ENCODE measurements at places on chromosomes 16 and 17. TPM values are rescaled to one million over a fixed set of nuclear protein-coding genes. Genes with fewer than 3 reads are reported as not detected.

The ADAP2 gene
- polyA plus RNA-seq: 4.2 TPM

The SLC22A31 gene
- 0.57 TPM for polyA plus RNA-seq

The KRTAP9-2 gene
- not detected for polyA plus RNA-seq

The FAAP100 gene
- 25.3 TPM for polyA plus RNA-seq

The ITPRIPL2 gene
- polyA plus RNA-seq: 17.0 TPM

The GP2 gene
- 1.6 TPM for polyA plus RNA-seq

The ABCA6 gene
- polyA plus RNA-seq: 3.5 TPM

The ZNF500 gene
- 14.9 TPM for polyA plus RNA-seq

The SMYD4 gene
- 12.6 TPM for polyA plus RNA-seq

The ASB16 gene
- 2.3 TPM for polyA plus RNA-seq

The WDR45B gene
- 107 TPM for polyA plus RNA-seq

DNA sequence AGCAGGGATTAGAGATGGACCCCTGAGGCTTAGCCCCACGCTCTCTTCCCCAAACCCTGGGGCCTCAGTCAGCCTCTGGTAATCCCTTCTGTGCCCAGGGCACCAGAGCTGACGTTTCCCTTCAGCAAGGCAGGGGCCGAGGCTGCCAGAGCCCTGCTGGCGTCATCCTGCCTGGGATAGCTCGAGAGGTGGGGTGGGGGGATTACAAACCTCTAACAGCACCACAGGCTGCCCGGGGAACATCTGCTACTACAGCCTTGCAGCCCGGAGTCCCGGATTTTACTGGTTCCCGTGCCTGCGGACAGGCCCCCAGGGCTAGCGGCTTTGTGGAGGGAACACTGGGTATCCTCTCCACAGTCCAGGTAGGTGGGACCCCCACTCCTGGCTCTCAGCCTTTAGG lies at the start of gene AANAT:
TSS of gene AANAT (plus strand) at position 238 of the 400 bp plus-strand sequence. CDS start 1,144 bp downstream, outside the sequence.
- no peak for DNase-seq

GRCh38 chr17:67531291-67531690 lies 154.2 kb downstream of the PITPNC1 start:
- no peak for DNase-seq

- no peak for DNase-seq
These were observed 104.6 kb upstream of the ZFHX3 start for GRCh38 chr16:73152386-73153125.

DNA sequence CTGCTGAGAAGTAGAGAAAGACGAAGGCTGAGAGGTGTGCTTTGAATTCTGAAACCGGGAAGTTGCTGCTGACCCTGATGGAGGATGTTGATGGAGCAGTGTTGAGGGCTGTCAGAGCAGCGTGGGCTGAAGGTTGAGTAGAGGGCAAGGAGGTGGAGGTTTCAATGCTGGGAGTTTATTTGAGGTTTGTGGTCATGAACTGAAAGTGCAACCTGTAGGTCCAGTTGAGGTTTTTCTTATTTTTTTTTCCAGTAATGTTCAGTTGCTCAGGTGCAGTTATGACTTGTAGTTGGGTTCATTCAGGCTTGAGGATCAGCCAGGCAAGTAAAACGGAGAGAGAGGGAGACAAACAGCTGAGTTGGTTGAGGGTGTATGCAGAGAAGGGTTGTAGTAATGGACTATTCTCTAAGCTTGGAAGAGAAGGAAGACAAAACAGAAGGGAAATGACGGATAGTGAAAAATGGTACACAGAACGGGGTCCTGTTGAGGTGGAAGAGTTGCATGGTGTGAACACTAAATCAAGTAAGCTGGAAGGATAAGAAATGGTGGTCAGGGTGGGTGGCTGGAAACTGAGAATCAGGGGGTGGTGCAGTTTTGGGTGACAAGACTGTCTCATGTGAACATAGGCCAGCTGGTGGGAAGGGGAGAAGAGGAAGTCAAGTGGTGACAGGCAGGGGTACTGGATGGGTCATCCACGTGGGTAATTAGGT lies 8.7 kb upstream of the UBE2G1 start:
- no peak for DNase-seq

DNA sequence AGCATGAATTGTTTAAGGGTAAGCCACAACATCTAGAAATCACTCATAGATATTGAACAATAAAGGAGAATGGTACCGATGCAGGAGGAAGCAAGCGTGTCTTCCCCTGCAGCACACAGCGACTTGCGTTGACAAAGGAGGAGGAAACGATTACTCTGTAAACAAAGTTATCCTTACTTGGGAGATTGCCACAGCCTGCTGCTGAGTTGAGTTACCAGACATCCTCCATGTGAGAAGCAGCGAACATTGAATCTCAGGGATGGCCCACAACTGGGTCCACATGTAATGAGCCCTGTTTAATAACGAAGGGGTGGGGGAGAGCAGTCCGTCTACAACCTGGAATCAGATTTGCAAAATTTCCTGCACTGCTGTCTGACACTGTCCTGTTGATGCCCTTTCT lies 27.7 kb downstream of the CLUH start:
- no peak for DNase-seq

GRCh38 chr16:50071075-50071671 lies 5.4 kb downstream of the HEATR3 start:
- no peak for DNase-seq

GRCh38 chr16:81786868-81787267 lies 7.8 kb downstream of the PLCG2 start:
- no peak for DNase-seq

DNA sequence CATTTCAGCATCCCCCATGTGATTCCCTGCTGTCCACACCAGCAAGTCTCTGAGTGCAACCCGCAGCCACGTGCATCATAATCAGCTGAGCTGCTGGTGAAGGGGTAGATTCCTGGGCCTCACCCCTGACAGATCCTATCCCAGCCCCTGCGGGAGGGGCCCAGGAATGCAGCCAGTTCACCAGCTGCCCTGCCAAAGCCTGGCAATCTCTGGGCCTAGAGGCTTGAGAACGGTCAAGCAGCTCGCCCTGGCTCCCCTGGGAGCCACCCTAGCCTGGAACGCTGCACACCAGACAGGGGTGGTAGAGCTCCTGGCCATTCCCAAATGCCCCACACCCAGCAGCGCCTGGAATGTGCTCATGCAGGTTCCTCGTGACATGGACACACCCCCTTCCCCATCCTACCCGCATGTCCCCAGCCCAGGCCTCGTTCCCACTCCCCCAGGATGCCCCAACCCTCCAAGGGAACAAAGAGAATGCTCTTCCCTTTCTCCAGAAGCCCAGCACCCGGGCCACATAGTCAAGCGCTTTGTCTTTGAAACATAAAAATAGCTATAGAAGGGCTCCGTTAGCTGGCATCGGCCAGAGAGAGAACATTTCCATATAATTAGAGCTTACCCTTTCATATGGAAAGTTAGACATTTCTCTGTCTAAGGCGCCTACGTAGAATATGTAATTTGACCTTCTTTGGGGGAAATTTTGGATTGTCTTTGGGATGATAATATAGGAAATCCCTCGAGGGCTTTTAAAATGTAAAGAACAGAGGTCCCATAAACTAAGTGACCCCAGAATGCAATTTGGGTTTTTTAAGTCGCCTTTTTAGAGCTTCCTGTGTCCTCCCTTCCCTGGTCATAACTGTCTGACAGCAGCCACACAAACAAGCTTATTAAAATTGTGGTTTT lies 3.4 kb downstream of the CEP295NL start:
- DNase-seq: no peak

- no peak for DNase-seq
These were observed 275.3 kb downstream of the PARN start for GRCh38 chr16:14354561-14355351.

GRCh38 chr16:9331503-9331902 lies 240.1 kb downstream of the HAPSTR1 start:
- DNase-seq: no peak

- DNase-seq: no peak
These were observed 17.6 kb downstream of the RDM1 start for GRCh38 chr17:35912942-35913341.

DNA sequence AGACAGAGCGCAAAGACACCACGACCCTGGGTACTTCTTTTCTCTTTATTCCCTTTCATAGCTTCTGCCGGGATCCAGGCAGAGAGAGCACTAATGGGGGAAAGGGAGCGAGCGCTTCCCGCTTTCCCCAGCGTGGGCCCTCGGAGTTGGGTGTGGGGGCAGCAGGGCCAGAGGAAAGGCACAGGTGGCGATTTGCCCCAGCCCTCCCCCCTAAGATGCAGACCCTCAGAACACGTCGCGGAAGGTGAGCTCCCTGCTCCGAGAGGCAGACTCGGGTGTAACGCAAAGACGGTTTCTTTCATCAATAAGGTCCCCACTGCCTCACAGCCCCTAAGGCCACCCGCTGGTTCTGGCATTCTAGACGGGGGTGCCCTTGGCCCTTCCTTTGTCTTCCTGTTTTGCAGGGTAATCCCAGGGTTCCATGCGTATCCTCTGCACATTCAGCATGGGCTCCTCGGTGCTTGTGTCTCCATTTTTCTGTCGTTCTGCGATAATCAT lies 570 bp upstream of the NME3 start:
- DNase-seq: no peak

- DNase-seq: no peak
These were observed 29.7 kb downstream of the MGRN1 start for GRCh38 chr16:4654011-4654963.

GRCh38 chr17:68085771-68086381 lies 50.3 kb downstream of the KPNA2 start:
- no peak for DNase-seq

GRCh38 chr16:89711601-89712273 lies 9.0 kb downstream of the VPS9D1 start:
- no peak for DNase-seq

DNA sequence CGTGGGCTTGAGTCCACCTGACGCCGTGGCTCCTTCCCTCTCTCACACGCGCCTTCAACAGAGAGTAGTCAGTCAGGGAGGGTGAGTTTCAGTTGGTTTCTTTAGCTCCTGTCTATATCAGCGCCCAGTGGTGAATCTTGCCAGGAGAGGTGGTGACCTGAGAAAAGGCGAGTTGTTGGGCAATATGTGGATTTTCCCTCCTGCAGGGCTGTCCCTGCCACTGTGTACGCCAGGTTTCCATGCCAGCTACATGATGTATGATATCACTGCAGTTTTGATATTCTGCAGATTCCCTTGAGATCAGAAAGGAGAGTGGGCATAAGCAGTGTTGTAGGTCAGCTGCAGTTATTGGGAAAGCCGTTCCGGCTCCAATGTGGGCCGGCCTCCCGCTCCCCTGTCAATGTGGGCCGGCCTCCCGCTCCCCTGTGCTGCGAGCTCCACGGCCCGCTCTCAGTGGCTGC lies 31.4 kb downstream of the BANP start:
- no peak for DNase-seq

- no peak for DNase-seq
These were observed 804 bp downstream of the TGFB1I1 start for GRCh38 chr16:31472709-31473203.

DNA sequence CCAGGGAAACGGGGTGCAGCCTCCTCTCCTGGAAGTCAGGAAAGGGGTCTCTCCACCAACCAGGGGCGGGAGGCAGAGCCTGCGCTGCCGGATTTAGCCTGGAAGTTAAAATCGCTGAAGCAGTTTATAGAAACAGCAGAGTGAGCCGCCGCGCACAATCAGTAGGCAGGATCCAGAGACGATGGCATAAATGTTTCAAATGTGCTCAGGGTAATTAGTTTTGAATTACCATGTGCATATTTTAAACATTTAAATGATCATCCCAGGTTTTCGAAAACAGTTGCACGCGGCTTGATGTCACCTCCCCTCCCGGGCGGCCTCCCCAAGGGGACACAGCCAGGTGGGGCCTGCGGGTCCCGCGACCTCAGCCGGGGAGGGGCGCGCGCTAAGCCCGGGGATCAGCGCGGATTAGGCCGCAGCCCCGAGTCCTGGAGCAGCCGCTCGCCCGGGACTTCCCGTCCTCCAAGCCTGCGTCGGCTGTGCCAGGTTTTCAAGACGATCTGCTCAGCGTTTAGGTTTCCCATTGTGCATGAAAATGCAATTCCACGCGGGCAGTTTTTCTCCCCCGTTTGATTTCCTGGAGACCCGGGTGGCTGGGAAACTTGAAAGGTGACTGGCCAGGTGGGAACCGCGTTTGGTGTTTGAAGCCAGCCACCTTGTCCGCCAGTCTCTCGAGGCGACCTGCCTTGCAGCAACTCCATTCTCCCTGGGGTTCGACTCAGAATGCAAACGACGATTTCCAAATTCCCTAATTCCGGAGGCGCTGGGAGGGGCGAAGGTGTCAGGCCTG lies 78.3 kb downstream of the RPA1 start:
- DNase-seq: no peak

GRCh38 chr17:65727246-65727645 lies 165.8 kb upstream of the AXIN2 start:
- DNase-seq: no peak

DNA sequence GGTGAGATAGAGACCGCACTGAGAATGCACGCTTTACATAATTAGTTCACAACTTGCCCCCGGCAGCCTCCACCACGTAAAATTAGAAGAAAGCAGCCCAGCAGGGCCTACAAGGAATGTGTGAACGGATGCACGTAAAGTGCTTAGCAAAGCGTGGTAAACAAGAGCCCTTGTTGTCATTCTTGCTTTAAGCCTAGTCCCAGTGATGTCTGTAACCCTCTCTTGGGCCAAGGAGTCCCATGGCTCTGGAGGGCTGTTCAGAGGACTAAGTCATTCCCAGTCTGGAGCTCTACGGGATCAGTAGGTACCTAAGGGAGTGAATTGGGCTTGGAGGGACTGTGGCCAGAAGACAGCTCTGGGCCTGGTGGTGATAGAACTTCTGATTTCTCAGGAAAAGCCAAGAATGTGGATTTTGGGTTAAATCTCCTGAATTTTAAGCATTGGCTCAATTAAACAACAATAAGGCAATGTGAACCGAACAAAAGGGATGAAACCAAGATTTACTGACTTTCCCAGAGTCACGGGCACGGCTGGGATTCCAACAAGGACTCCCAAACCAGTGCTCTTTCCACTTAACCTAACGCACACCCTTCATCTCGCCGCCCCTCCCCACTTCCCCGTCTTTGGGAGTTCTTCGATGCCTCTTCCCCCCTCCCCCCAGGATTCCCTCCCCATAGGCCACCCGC lies 775 bp upstream of the CHP2 start:
- no peak for DNase-seq

GRCh38 chr16:53773150-53773846 lies 69.3 kb downstream of the FTO start:
- no peak for DNase-seq

DNA sequence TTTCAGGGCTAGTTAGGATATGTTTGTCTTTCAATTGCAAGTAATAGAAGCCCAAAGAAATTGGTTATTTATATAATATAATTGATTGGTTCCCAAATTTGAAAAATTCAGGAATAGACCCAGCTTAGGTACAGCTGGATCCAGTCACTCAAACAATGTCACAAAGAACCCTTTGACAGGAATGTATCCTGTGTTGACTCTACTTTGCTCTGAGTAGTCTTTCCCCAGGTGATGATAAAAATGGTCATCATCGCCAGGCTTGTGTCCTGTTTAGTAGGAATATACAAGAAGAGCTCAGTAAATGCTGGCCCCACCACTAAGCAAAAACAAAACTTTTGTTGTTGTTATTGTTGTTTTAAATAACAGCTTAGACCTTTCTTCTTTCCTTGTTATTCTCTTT lies 35.0 kb downstream of the MAPT start:
- DNase-seq: no peak

GRCh38 chr17:34797720-34798119 lies 163.5 kb downstream of the CCT6B start:
- peak; percentile 51 for DNase-seq

DNA sequence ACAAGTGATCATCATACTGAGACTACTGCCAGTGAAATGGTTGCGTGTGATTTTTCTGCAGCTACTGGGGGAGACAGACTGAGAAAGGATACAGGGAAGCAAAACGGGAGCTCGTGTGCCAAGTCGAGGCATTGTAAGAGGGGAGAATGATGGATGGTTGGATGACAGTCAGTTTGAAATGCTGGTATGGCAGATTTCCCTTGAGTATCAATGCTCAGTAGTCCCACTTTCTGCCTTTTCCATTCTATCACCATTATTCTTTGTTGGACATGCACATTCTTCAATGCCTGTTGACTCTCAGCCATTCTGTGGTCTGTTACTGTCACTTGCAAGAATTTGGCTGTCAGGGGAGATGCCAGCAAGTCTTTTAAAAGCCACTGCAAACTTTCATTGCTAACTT lies 510.6 kb upstream of the RBFOX1 start:
- no peak for DNase-seq

Data from right renal pelvis (tissue), 4 donors.